ENCODE measurements at places on chromosomes 1 and 21.

DNA sequence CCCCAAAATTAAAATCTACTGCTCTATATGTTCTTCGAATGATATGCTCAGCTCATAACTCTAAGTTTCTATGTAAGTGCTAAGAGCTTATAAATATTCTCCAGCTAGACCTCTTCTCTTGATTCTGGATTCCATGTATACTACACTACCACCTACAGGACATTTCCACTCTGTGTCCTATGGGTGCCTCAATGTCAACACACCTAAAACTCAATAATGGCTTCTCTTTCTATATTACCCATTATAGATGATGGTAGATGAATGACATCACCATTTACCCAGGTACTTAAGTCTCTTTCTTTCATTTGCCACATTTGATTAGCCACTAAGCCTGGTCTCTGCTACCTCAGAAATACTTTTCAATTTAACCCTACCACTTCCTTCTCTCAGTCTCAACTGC lies 41.3 kb downstream of the TBX19 start:
- no peak for DNase-seq

DNA sequence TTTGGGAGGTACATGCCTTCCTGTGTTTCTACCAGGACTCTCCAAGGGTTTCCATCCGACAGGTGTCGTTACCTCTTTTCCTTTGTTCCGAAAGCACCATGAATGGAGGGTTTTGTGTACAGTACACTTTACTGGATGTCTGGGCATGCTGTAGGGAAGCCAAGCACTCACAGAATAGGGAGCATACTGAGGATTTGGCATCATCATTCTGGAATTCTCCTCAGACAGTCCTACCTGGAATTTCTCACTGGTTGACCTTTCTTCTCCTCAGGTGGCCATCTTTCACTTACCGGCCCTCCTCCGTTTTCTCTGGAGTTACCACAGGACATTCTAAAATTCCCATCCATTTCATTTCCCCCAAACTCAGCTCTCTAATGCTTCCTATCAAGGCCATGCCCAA lies 5.9 kb upstream of the MPL start:
- no peak for DNase-seq

GRCh38 chr1:22057861-22058260 lies 5.4 kb downstream of the CDC42 start:
- DNase-seq = no peak

DNA sequence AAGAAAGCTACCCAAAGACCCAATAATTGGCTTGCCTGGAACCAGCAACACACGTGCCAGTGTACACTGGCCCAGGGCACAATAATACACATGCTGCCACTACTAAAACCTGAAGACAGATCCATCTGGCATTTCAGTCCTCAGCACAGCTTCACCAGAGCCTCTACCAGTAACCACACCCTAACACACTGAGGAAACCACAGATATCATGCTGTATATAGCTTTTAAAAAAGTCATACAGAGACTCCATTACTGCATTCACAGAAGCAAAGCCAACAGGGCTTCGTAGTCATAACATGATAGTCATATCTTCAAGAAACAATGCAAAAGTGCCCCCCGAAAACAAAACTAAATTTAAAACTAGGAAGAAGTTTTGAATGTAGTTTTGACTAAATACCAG lies 40.6 kb upstream of the NEGR1 start:
- DNase-seq = no peak

DNA sequence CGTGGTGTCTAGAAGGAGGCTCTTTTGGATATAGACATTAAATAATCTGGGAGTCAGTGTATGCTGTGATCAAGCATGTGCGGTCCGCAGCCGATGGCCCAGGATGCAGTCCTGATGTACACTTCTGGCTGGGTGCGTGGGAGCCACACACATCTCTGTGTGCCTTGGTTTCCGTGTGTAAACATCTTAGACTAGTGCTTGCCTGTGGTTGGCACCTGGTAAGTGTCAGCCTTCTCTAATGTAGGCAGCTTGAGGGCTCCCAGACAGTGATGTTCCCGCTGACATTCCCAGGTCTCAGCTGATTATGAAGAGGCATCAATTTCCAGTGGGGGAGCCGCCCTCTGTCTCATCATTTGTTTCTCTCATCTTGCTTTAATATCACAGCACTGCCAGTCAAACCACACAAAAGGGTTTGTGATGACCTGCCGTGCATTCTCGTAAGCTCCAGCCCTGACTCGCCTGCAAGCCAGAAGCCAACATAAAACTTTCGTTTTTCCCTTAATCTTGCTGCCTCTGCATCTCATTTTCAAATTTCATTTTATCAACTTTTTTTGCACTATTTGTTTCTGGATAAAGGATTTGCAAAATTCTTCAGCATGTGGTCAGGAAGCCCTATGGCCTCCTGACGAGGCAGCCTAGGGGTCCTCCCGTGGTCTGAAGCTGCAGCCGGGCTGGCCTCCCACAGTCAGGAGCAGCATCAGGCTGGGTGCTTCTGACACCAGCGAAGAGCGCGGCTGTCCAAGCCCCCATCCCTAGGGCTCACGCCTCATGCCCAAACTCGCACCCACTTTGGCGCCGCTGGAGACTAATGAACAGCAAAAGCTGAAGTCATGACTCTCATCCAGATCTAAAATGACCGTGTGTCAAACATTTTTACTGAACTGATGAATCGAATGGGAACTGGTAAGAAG lies 28.1 kb downstream of the PDE9A start:
- DNase-seq = no peak

DNA sequence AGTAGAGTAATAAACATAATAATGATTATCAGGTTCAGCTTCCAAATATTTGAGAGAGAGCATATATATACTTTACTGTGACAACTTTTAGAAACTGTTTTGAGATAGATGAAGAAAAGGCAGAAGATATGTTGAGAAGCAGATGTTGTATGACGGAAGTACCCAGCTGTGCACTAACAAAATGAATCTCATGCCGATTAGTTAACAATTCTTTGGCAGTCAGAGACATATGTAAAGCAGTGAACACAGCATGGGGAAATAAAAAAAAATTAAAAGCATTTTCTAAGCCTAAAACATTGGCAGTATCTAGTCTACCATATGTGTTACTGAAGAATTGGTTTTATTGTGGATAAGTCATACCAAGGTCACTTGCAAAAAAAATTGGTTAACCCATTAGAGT lies 51.8 kb downstream of the MAGI3 start:
- no peak for DNase-seq

GRCh38 chr1:235027862-235028250 lies 100.8 kb downstream of the TOMM20 start:
- DNase-seq = no peak

GRCh38 chr1:27959792-27960603 lies at the start of gene XKR8:
TSS of gene XKR8 (plus strand) at chr1:27959973. CDS start at chr1:27960070, 97 bp downstream.
- peak; percentile 75 for DNase-seq

- DNase-seq = no peak
Observed at GRCh38 chr1:8396083-8396785, 78.3 kb downstream of the SLC45A1 start.

DNA sequence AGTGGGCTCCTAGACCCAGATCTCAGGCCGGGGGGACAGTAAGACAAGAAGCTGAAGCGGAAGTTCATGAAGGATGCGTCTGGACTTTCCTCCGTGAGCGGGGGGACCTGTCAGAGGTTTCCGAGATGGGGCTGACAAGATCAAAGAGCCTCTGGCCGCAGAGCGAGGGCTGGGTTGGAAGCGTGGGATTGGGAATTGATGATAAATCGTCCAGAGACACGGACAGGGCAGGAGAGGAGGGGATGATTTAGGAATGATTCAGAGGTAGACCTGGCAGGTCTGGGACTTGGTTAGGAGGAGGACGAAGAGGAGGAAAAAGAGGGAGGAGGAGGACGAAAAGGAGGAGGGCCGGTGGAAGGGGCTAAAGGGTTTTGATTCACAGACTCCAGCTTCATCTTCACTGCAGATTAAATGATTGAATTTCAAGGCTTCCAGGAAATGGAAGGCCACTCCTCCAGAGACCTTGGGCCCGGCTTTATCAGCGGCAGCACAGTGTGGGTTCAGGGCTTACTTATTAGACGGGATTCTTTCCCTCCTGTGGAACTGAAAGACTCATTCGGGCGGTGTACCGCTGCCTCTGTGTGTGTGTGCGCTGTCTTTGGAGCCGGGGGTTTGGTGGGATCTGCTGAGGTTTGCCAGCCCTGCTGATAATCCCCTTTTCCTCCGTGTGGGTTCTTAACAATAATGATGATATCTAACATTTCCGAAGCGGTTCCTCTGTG lies 85.7 kb upstream of the SLC45A1 start:
- no peak for DNase-seq

DNA sequence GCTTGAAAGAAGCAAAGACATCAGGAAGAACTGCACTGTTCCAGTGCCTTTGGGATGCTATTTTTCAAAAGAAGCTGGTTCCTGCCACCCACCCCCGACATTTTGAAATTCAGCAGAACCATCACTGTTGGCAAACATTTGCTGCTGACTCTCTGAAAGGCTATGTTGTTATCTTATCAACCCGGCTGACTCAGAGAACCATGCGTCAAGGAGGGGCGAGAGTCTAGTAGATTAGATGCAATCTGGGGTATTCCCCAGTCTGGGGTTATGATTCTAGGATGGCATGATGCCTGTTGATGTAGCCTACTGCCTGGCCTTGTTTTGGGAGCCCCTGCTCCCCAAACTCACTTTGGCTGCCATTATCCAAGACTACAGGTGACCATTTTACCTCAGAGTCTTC lies 267.8 kb upstream of the RUNX1 start:
- DNase-seq = no peak

- no peak for DNase-seq
Observed at GRCh38 chr1:172700556-172700955, 41.7 kb downstream of the FASLG start.

- no peak for DNase-seq
Observed at GRCh38 chr1:88701275-88701674, 17.2 kb downstream of the PKN2 start.

GRCh38 chr1:151455966-151456365 lies 3.3 kb downstream of the POGZ start:
- no peak for DNase-seq

DNA sequence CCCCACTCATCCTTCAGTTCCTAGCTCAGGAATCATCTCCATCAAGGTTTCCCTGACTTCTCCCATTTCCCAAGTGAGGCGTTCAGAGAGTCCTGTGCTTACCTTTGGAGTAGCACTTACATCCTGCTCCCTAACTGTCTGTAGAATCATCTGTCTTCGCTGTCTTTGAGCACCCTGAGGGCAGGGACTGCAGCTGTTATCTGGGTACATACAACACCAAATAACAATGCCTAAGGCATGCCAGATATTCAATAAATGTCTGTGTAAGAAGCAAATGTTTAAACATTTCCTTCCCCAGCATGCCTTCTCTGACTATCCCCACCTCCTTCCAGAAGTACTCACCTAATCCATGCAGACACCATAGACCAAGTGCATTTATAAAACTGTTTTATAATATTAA lies 65.4 kb downstream of the JAK1 start:
- no peak for DNase-seq

GRCh38 chr1:161173711-161174110 lies 3.6 kb downstream of the B4GALT3 start:
- no peak for DNase-seq

DNA sequence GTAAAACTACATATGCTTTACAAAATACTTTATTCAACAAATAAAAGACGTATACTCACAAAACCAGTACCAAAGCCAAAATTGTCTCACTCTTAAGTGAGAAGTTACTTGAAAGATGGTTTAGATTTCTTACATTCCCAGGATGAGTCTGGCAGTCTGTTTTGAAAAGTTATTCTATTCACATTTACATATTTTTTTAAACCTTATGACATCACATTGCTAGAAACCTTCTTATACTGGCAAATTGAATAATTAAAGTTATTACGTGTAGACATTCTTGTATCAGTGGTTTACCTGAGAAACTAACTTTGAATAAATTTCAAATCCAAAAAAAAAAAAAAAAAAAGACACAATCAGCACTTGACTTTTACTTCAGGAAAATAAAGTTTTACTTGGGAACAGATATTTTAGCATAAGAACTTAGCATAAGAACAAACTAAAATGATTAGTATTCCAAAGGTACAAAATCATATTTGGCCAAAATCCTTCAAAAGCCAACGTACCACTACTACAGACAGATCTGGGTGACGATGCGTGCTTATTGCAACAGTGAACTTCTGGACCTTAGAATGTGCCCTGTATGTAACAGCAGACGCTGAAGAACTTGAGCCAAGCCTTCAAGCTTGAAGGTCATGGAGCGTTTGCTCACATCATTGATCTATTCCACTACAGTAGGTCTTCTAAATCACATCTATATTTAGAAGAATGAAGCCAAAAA lies 2.5 kb downstream of the CDC42BPA start:
- DNase-seq = no peak

DNA sequence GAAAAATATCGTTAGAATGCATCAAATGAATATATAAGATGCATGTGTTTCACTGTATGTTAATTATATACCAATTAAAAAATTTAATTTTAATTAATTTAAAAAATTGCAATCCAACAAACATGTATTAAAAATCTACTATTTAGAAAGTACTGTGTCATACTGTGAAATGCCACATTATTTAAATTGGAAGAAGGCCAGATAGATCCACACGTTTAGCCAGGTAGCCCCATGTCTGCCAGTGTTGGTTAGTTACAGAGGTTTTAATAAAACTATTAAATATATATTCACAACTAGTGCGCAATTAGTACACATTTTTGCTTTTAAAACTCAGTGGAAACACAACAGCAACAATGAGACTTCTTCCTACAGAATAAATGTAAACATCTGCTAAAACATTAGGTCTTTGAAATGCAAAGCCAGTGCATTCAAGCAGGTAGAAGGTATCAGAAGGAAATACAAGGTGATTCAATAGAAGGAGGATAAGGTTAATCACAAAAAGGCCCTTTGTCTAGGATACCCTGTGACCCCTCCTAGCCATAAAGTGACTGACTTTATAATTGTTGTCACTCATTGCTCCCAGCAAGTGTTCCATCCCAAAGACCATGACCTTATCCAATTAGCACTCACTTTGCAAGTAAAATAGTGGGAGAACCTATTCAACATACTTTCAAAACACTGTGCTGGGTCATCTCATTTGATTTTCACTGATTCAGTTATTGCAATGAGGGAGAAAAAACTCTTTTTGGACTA lies 211.5 kb downstream of the TTLL7 start:
- DNase-seq = no peak

- no peak for DNase-seq
Observed at GRCh38 chr1:1788646-1789431, 10.6 kb upstream of the NADK start.

DNA sequence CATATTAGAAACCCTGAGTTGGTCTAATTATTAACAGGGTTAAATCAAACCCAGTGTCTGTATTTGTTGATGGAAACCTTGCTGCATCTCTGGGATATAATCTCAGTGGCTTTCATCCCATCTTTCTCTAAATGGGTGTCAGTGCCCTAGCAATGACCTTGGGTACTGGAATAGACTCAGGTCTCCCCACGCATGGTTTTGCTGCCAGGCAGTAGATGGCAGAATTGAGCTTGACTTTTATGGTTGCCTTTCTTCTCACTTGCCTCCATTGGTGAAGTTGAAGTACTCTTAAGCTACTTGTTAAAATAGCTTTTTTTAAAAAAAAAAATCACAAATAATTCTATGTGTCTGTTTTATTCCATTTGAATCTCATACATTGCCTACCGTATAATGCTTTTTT lies 81.8 kb upstream of the HMCN1 start:
- no peak for DNase-seq
